ENCODE measurements at places on chromosomes 1 and 21. TPM values are rescaled to one million over a fixed set of nuclear protein-coding genes. Genes with fewer than 3 reads are reported as not detected.
A peak's percentile ranks its signal among the peaks of the same experiment; 100 is the strongest.

Gene SLFNL1
- total RNA-seq = 0.30 TPM

Gene PRELP
- 49.7 TPM for total RNA-seq

Gene KRTAP20-4
- total RNA-seq = not detected

Gene OR14K1
- not detected for total RNA-seq

Gene SCMH1
- 47.3 TPM for total RNA-seq

Gene MAP3K21
- total RNA-seq = 0.27 TPM

Gene BRINP3
- not detected for total RNA-seq

Gene PGLYRP3
- total RNA-seq = not detected

Gene LIN28A
- total RNA-seq = not detected

Gene PLPPR4
- total RNA-seq = 1.0 TPM

Gene UAP1
- 24.4 TPM for total RNA-seq

Gene TNN
- not detected for total RNA-seq

Gene C1orf53
- 7.4 TPM for total RNA-seq

Gene KCNE1
- total RNA-seq = 17.7 TPM

DNA sequence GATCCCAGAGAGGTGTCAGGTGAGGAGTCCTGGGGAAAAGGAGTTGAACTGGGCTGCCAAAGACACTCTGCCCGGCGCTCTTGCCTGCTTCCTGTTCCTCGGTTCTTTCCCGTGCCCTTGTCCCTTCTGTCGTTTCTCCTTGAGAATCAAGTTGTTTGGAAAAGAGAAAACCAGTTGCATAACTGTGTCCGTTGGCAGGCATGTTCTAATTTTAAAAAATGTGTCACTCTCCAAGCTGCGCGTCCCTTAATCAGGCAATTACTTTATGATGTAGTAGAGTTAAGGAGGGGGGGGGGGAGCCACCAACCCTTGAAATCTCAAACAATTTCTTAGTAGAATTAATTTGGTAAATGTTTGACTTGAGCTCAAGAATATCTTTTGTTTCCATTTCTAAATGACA lies 105.9 kb upstream of the IGSF21 start:
- no peak for DNase-seq

GRCh38 chr1:92043621-92044020 lies 13.8 kb downstream of the EPHX4 start:
- no peak for DNase-seq

DNA sequence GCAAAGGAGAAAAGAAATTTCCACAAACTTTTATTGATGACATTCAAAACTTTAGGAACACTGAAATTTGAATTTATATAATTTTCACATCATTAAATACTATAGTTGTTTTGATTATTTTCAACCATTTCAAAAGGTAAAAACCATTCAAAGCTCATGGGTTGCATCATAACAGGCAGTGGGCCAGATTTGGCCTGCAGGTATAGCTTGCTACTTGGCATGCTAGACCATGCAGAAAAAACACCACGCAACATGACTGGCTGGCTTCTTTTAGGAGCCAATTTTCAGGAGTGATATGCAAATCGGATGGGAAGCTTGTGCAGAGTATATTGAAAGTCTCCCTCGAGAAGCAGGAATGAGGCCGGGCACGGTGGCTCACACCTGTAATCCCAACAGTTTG lies 144.8 kb downstream of the GLUL start:
- no peak for DNase-seq

- no peak for DNase-seq
These were observed 14.0 kb downstream of the THEMIS2 start for GRCh38 chr1:27886353-27886679.

GRCh38 chr1:169692756-169693460 lies 18.5 kb downstream of the SELL start:
- no peak for DNase-seq

DNA sequence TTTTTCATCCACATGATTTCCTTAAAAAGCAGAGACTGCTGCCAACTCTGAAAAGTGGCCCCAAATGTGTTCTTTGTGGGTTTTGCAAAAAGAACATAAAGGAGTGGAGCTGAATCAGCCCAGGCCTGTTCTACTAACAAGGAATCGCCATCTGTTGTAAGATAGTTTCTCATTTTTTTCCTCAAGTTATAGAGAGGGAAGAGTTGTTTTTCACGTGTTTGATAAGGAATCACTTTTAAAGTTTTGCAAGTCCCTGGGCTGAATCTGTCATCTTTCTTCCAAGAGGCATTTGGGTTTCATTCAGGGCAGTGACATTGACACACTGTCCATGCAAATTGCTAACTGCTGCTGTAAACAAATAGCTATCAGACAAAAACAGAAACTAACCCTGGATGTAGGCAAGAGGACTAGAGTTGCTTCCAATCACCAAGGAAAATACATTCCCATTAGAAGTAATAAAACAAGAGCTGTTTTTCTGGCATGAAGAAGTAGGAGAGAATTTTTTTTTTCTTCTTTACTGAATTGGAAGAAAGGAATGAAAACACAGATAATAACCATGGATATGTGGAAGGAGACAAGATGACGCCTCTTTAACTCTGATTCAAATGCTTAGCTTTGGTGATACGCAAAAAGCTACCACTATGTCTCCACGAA lies 58.8 kb upstream of the TBX15 start:
- no peak for DNase-seq

- DNase-seq = no peak
These were observed 700 bp upstream of the KMO start for GRCh38 chr1:241531195-241532161.

- no peak for DNase-seq
These were observed 67.6 kb downstream of the ALPL start for GRCh38 chr1:21576798-21577187.

- no peak for DNase-seq
These were observed at the start of gene THBS3 for GRCh38 chr1:155207806-155208540. THBS3 (minus strand) TSS chr1:155207897; CDS start chr1:155207876, 21 bp downstream.

- DNase-seq = no peak
These were observed 108.7 kb upstream of the RNPC3 start for GRCh38 chr1:103416681-103417286.

- no peak for DNase-seq
These were observed 13.3 kb downstream of the PLPPR5 start for GRCh38 chr1:98991127-98992012.

DNA sequence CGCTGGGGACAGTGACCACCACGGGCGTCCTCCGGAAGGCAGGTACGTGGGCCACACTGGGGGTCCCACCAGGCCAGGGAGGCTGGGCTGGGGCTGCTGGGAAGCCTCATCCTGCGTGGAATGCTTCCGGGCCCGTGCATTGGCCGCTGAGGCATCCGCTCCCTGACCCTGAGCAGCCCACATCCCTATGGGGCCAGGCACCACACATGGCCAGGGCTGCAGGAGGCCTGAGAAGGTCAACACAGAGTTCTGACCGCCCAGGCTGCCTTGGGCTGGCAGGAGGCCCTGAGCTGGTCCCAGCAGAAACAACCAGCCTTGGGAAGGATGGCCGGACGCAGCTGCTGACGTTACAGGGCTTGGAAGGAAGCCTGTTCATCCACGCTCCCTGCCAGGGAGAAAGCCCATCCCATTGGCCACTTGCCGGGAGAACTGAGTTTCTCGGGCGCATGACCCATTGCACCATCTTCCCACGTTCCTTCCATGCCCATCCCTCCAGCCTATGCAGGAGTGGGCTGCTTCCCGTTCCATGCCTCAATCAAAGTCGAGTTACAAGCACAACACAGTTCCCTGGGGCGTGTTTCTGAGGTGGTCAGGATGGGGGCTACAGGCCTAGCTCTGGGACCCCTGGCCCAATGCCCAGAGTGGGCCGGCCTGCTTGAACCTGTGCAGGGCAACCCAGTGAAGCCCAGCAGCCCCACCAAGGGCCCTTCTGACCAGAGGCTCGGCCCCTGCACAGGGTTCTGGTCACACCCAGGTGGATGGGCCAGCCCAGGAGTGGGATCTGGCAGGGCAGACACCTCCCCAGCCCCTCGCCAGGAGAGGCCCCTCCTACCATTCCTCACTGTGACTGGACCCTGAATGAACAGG lies 31.7 kb downstream of the TRIM11 start:
- DNase-seq = peak; percentile 91

DNA sequence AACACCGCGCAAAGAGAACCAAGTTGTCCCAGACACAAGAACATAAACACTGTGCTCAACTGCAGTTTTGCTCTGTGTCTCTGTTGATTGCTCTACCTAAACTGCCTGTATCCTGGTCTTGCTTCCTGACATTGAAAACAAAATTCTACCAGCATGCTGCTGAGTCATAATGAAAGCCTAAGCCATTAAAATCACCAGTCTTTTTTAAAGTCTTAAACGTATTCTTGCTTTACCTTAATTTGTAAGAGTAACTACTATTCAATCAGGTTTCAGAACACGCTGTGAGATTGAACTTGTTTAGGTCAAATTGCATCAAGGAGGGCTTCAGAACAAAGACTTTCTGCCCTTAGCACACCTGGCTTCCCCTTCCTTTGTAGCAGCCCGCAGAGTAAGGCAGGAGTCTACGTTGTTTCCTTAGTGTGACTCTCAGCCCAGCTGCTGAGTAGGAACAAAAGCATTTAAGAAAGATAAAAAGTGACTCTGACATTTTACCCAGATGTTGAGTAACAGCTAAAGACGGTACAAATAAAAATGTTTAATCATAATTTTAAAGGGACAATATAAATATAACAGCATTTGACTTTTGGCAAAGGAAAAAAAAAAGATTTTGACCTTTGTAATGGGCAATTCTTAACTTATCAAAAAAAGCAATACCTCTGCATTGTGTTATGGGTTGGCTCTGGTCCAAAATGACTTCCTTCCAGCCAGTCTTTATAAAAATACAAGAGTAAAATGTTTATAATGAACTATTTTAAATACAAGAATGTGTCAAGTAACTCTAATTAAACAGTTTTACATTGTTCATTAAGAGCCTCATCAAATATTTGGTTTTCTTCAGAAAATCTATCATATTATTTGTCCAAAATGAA lies 186.9 kb upstream of the ADGRL4 start:
- DNase-seq = no peak

DNA sequence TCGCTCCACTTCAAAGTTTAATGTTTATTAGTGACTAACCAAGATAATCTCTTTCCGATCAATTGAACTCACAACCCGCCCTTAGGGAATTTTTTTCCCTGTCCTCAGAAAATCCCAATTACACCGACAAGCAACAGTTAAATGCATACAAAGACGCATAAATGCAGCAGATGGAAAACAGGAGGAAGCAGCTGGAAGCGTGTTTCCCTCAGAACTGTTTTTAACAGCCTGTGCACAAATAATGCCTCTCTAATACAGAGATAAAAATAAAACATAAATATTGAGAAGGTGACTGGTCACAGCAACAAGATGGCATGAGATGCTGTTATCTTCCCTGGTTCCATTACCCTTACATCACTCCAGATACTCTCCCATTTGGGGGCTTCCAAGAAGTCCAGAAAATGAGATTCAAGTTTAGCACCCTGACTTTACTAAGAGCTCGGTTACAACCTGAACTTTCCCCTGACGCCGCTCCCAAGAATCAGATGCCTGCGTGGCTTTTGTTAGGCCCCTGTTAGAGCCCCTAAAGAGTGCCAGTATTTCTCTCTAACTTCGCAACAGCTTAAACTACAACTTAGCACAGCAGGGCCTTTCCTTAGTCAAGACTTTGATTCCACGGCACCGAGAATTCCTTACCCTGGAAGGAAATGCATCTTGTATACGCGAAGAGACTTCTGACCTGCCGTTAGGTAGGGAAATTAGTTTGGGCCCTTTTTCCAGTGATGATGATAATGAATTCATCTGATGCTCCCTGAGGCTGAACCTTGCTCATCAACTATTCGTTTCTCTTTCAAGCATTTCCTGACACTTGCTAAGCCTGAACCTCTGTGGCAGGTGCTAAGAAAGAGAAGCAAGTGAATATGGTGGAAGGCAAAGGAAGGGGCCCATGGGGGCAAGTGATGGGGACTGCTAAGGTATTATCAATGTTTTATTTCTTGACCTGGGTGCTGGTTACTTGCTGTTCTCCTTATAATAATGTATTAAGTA lies 137.7 kb upstream of the SMYD2 start:
- no peak for DNase-seq

DNA sequence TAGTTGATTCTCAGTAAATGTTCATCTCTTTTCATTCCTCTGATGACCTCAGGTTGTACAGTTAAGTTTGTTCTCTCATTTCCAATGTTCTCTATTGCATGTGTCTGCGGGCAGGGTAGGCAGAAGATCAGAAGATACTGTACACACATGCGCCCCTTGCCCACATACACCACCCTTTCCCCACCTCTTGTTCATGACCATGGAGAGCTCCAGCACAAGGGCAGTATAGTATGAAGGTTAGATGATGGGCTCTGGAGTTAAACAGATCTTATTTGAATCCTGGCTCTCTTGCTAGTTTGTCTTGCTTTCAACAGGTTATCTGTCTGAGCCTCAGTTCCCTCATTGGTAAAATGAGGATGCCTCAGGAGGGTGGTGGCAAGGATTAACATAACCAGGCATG lies 17.8 kb upstream of the PLD5 start:
- no peak for DNase-seq

DNA sequence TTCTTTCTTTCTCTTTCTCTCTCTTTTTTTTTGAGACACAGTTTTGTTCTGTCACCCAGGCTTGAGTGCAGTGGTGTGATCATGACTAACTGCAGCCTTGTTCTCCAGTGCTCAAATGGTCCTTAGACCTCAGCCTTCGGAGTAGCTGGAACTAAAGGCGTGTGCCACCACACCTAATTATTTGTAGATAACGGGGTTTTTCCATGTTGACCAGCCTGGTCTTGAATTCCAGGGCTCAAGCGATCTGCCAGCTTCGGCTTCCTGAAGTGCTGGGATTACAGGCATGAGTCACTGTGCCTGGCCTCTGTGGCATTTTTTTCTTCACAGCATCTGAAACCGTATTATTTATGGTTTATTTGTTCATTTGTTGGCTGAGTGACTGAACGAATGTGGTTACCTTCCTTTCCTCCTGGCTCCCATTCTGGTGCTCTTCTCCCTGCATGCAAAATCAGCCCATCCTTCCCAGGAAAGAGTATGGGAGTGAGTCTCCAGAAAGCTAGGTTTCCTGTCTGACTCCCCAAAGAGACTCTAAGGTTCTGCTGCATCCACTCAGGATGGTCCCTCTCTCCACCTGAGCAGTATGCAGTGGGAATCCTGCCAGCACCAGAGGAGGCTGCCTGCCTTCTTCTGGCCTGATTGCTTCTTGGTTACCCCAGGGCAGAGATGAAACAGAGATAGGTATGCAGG lies 155.0 kb upstream of the BEND5 start:
- DNase-seq = no peak

DNA sequence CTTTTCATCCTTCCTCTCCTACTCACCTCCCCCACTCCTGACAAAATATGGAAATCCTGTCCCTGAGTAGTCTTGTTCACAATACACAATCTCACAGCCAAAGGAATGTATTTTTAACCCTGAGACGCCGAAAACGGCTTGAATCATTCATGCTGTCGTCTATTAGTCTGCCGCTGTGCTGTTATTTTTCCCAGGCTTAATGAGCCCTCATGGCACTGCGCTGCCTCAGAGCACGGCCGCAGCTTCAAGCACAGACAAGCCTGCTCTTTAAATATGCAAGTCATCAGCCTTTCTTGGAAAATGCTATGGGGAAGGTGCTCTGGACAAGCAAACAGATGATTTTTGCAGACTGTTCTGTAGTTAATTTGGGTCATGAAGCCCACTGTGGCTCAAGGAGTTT lies 302.7 kb downstream of the DISC1 start:
- no peak for DNase-seq

DNA sequence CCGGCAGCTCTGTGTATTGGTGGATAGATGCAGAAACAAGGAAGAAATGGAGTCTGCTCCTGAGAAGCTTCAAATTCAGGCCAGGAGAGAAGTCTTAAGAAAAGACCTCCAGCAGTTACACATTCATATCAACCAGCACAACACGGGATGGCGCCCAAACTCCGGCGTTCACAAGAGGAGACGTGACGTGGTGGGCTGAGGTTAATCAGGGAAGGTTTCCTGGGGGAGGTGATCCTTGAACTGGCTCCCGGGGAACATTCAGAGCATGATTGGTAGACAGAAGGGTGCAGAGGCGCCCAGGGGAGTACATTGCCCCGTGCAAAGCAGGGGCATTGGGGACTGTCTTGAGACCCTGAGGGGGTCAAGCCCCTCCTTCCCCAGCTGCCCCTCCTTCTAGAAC lies 27.7 kb upstream of the SPSB1 start:
- no peak for DNase-seq
